ENCODE measurements at places on chromosomes 16 and 17. TPM values are rescaled to one million over a fixed set of nuclear protein-coding genes. Genes with fewer than 3 reads are reported as not detected.

- no peak overlapping the region for H3K4me3 ChIP-seq
- H3K36me3 ChIP-seq = no peaks in the 10 kb centered on the region
- H3K27ac ChIP-seq = peak overlapping the region; percentile 65
- peak; percentile 88 for DNase-seq
- H3K27me3 ChIP-seq = no peaks in the 10 kb centered on the region
- H3K4me1 ChIP-seq = peaks cover 7% of the 10 kb centered on the region
Measured at GRCh38 chr17:1104222-1104621, 75.6 kb downstream of the ABR start.

DNA sequence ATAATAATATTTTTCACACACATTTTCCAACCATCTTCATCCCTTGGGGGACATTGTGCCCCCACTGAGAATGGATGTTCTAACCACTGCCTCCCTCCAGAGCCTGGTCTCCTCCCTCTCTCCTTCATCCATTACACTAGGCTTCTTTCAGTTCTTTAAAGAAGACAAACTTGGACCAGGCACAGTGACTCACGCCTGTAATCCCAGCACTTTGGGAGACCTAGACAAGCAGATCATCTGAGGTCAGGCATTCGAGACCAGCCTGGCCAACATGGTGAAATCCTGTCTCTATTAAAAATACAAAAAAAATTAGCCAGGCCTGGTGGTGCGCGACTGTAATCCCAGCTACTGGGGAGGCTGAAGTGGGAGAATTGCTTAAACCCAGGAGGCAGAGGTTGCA is 6.5 kb downstream of the ALOX15 start:
- no peak for DNase-seq
- H3K27ac ChIP-seq = no peak overlapping the region
- peaks cover 9% of the 10 kb centered on the region for H3K27me3 ChIP-seq
- no peak overlapping the region for H3K4me3 ChIP-seq
- no peaks in the 10 kb centered on the region for H3K36me3 ChIP-seq
- no peaks in the 10 kb centered on the region for H3K4me1 ChIP-seq

DNA sequence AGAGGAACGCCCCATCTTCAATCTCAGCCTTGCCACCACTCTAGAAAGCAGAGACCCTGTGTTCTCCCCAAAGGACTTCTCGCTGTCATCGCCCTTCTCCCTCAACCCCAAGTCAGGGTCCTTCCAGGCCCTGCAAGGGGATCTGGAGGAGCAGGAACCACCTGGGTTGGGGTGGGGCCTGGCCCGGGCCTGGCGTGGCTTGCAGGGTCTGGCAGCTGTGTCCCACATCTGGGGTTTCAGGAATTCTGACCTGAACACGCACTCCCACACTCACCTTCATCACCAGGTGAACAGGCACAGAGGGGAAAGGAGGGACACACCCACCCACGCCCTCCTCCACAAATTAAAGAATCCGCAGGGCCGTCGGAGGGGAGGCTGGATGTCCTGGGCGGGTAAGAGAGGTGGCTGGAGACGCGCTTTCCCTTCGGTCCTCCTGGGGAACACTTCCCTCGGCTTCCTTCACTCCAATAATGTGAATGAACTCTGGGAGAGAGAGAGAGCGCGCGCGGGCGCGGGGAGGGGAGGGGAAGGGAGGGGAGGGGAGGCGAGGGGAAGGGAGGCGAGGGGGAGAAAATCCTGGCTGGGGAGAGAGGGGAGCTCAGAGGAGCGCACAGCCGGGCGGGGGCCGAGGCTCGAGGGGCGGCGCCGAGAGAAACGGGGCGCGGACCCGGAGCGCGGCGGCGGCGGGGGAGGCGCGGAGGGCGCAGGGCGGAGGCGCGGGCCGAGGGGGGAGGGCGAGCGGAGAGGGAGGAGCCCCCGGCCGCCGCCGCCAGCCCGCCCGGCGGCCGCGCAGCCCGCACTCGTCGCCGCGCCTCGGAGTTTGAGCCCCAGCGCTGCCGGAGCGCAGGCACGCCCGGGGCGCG is at the start of gene CACNG4:
Gene CACNG4, plus strand, starts transcription at position 799 of the 863 bp plus-strand sequence. CDS start 205 bp downstream, outside the sequence.
- H3K4me3 ChIP-seq = no peak within 1 kb of the TSS
- no peak for DNase-seq
- H3K36me3 ChIP-seq = no peaks in the 10 kb centered on the region
- H3K4me1 ChIP-seq = peaks cover 14% of the 10 kb centered on the region
- H3K27ac ChIP-seq = no peak within 1 kb of the TSS
- peaks cover 28% of the 10 kb centered on the region for H3K27me3 ChIP-seq

DNA sequence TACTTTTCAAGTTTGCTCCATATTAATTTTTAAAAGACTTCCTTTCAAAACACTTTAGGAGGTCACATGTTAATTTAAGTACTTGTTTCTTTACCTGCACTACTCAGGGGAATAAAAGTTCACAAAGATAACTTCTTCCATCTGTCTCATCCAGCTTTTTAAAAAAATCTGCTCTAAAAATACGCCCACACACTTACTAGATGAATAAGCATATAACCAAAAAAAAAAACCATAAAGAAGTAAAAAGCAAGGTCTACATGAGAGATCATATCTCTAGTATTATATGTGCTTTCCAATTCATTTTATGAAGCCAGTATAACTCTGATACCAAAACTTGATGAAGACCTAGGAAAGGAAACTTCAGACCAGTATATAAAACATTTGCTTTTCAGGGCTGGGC is 17.2 kb downstream of the SKAP1 start:
- no peaks in the 10 kb centered on the region for H3K27me3 ChIP-seq
- DNase-seq = no peak
- H3K4me3 ChIP-seq = no peak overlapping the region
- H3K27ac ChIP-seq = no peak overlapping the region

DNA sequence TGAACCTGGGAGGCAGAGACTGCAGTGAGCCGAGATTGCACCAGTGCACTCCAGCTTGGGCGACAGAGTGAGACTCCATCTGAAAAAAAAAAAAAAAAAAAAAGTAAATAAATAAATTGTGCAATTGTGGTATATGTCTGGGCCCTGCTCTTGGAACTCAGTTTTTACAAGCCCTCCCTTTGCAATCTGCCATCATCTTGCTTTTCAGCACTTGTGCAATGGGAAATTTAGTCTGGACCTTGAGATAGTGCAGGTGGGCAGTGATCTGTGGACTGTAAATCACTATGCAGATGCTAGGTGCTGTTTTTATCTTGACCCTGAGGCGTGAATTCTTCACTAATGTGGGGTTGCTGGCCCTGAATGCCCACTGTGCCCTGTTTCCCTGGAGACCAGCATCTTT is 6.5 kb upstream of the RAP1GAP2 start:
- no peak overlapping the region for H3K27ac ChIP-seq
- H3K4me1 ChIP-seq = no peaks in the 10 kb centered on the region
- no peak overlapping the region for H3K4me3 ChIP-seq

DNA sequence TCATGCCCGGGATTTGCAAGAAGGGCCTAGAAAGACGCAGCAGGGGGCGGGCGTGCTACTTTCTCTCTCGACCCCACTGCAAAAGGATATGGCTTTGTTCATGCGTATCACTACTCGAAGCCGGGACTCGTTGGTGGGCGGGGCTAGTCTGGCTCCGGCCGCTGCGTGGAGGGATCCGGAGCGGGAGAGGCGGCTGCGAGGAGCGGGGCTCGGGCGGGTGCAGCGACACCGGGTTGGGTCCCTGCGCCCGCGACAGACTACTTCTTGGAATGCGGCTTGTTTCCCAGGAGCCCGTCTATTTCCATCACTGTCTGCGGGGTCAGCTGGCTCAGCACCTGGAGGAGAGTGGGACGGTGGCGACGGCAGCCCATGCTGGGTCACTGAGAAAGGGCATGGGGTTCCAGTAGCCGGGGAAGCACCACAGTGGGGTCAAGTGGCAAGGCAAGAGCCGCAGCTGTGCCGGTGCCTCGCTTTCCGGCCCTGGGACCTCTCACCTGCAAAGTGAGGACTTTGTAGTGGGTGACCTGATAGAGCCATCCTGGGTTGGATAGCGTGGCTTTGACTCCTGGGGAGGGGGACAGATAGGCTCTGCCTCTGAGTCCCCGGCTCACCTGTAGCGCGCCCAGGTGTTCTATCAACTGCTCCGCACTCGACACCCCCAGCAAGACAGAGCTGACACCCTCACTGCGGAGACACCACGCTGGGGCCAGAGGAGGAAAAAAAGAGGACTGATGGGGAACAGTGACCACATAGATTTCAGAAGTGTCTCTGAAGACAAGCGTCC is 6.6 kb downstream of the KCNAB3 start:
- peak; percentile 84 for DNase-seq
- H3K4me3 ChIP-seq = no peak overlapping the region
- H3K36me3 ChIP-seq = no peaks in the 10 kb centered on the region
- H3K27me3 ChIP-seq = no peaks in the 10 kb centered on the region
- H3K4me1 ChIP-seq = peaks cover 11% of the 10 kb centered on the region
- peak overlapping the region; percentile 20 for H3K27ac ChIP-seq

DNA sequence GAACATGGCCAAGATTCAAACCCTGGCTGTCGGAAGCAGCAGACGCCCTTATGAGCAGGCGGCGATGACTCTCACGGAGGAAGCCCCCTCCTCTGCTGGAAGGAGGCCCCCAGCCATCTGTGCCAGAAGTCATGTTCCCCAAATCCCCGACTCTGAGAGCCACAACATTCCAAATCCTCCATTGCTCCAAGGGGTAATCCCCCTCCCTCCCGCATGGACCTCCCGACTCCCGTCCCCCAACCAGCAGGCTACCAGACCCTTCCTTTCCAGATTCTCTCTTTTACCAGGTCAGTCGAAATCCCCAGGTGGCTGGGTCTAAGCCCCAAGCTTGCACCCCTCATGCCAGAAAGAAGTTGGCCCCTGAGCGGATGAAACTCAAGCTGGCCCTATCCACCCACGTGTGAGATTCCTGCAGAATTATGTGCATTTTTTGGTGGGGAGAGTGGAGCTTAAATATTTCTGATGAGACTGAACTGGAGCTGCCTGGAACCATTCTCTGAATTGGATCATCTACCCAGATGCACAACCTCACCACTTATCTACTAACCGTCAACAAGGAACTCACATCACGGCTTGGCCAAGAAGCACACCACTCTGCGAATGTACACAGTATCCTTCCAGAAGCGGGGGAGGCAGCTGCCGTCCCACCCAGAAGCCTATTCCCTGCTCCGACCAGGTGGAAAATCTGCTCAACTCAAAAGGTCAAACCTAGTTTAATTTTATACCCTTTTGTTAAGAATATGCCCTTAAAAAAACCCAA is 283.5 kb downstream of the C16orf95 start:
- H3K4me3 ChIP-seq = no peak overlapping the region
- H3K4me1 ChIP-seq = no peaks in the 10 kb centered on the region
- DNase-seq = no peak

The OTOA gene
- 0.16 TPM for polyA plus RNA-seq

Measured in adrenal gland (tissue), 19 donors.